ENCODE measurements at places on chromosomes 5 and 9. TPM values are rescaled to one million over a fixed set of nuclear protein-coding genes. Genes with fewer than 3 reads are reported as not detected.

DNA sequence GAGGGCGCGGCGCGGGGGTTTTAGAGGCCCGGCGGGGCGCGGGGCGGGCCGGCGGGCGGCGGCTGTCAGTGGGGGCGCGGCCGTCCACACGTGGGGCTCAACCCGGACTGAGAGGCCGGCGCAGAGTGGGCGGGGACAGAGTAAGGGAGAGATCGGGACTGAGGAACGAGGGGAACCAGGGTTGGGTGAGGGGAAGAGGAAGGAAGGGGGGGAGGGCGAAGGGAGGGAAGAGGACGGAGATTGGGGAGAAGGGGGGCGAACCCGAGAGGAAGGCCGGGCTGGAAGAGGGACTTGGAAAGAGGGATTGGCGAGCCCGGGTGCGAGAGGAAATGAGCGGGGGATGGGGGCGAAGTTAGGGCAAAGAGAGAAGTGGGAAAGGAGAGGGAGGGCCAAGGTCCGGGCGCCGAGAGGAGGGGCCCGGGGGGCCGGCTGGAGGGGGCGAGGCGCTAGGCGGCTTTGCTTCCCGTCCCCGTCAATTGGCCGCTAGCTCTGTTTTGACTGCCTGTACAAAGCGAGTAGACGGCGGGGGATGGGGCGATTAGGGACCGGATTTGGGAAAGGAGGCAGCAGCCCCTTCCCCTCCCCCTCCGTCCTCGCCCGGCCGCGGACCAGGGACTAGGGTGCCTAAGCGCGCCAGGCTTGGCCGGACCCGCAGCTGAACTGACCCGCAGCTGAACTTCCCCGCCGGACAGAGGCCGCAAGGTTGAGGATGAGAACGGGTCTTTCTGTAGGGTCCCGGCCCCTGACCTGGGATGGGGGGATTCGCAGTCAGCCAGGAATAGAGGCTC lies 399 bp upstream of the FBN2 start:
- DNase-seq: no peak

DNA sequence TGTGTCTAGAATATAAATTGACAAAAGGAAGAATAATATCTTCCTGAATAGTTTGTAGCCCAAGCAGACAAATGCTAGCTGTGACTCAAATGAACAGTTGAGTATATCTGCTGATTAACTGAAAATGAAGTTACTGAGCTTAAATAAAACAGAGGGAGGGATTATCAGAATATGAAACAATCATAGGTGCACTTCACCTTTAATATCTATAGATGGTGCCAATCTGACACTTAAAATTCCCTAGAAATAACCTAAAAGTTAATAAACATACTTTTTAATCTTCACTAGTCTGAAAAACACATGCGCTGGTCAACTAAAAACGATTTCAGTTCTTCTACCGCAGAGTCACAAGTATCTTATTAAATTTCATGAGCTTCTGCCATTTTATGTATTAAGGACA lies 280.8 kb upstream of the RASA1 start:
- DNase-seq: no peak

LCP2 gene
- 136 TPM for total RNA-seq

KIF24 gene
- 2.2 TPM for total RNA-seq
